ENCODE measurements at places on chromosomes 1 and 21.

DNA sequence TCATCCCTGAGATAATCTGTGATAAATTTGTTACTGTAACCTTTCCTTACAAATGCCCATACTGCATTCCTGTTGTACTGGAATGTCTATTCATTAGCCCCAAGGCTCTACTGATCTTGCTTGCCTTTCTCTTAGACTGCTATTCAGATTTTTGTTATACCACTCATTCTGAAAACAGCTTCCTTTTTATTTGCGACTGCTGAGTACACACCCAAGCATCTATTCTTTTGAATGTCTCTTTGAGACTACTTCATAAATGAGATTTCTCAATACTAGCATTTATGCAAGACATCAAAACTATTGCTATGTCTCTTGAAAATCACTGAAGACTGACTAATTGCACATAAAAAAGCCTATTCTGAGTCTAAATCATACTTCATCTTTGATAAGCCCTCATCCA, 38.6 kb downstream of the DENND1B start:
- DNase-seq, result peak; percentile 7

GRCh38 chr1:56068908-56069307, 510.5 kb downstream of the PLPP3 start:
- no peak for DNase-seq

- no peak for DNase-seq
Observed at GRCh38 chr1:206608108-206608698, 4.1 kb downstream of the EIF2D start.

DNA sequence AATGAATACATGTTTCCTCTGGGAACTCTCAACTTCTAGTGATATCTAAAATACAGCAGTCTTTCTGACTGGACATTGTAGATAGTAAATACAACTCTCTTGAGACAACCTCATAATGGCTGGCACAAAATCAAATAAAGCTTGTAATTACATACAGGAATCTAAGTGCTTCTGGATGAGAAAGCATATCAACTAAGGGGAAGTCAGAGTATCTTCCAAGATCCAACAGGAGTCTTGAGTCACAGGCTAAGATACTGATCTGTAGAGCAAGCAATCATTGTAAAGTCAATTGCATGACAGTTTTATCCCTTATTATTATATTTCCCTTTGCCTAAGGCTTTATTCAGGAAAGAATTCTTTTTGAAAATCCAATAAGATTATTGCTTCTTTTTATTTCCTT, 249.9 kb downstream of the LRRIQ3 start:
- DNase-seq, result no peak

DNA sequence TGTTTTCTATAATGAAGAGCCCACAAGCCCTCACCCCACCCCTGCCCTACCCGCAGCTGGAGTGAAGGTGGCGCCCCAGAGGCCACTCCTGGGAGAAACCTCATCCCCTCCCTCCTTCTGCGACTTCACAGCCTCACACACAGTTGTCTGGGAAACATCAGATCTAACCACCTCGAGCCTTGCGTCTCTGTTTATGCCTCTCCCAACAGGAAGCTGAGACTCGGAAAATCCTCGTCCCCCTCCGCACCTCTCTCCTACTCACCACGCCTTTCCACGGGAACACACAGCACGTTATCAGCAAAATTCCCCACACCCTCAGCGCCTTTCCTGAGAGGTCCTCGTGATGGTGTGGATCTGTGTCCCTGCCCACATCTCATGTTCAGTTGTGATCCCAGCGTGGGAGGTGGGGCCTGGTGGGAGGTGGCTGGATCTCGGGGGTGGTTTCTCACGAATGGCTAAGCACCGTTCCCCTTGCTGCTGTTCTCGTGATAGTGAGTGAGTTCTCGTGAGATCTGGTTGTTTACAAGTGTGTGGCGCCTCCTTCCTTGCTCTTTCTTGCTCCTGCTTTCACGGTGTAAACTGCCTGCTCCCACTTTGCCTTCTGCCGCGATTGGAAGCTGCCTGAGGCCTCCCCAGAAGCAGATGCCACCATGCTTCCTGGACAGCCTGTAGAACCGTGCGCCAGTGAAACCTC, 190.6 kb downstream of the KIF26B start:
- DNase-seq, result no peak

Data from hepatic stellate cell (primary cell).